Epithelial cell of umbilical artery (primary cell): ENCODE measurements at places on chromosomes 4 and X. TPM values are rescaled to one million over a fixed set of nuclear protein-coding genes. Genes with fewer than 3 reads are reported as not detected.

ERAS gene
- not detected in 2 replicates for total RNA-seq

DSPP gene
- not detected in 2 replicates for total RNA-seq

PLAC8 gene
- under 0.01 TPM in 1 of 2 replicates, not detected in the other for total RNA-seq

F9 gene
- total RNA-seq, result not detected in 2 replicates

TRIML2 gene
- total RNA-seq, result not detected in 2 replicates

CDKN2AIP gene
- 15.9 and 23.7 TPM in 2 replicates for total RNA-seq

ZAR1 gene
- not detected in 2 replicates for total RNA-seq

ATP2B3 gene
- not detected in 2 replicates for total RNA-seq

YY2 gene
- 0.97 and 1.2 TPM in 2 replicates for total RNA-seq

LRIT3 gene
- not detected in 2 replicates for total RNA-seq

GASK1B gene
- total RNA-seq, result 77.3 and 95.3 TPM in 2 replicates

FMR1NB gene
- not detected in 2 replicates for total RNA-seq

BEX4 gene
- total RNA-seq, result 29.9 and 33.4 TPM in 2 replicates
